Peyer's patch (tissue), 4 donors: ENCODE measurements at places on chromosomes 2 and 18.

- H3K4me1 ChIP-seq = no peaks in the 10 kb centered on the region
- H3K4me3 ChIP-seq = no peak overlapping the region
- H3K27me3 ChIP-seq = no peaks in the 10 kb centered on the region
- no peak for DNase-seq
- no peaks in the 10 kb centered on the region for H3K36me3 ChIP-seq
- H3K27ac ChIP-seq = no peak overlapping the region
Measured at GRCh38 chr2:200189964-200190363, 116.5 kb upstream of the SPATS2L start.

GRCh38 chr2:48699348-48699930 lies 56.1 kb downstream of the LHCGR start:
- no peak for DNase-seq
- no peak overlapping the region for H3K27ac ChIP-seq
- H3K27me3 ChIP-seq = no peaks in the 10 kb centered on the region
- H3K4me3 ChIP-seq = no peak overlapping the region
- H3K36me3 ChIP-seq = no peaks in the 10 kb centered on the region

- no peak overlapping the region for H3K4me3 ChIP-seq
- H3K27ac ChIP-seq = no peak overlapping the region
- no peaks in the 10 kb centered on the region for H3K4me1 ChIP-seq
- no peaks in the 10 kb centered on the region for H3K27me3 ChIP-seq
- H3K36me3 ChIP-seq = no peaks in the 10 kb centered on the region
Measured at GRCh38 chr2:102096103-102096502, 46.4 kb upstream of the IL1R1 start.

DNA sequence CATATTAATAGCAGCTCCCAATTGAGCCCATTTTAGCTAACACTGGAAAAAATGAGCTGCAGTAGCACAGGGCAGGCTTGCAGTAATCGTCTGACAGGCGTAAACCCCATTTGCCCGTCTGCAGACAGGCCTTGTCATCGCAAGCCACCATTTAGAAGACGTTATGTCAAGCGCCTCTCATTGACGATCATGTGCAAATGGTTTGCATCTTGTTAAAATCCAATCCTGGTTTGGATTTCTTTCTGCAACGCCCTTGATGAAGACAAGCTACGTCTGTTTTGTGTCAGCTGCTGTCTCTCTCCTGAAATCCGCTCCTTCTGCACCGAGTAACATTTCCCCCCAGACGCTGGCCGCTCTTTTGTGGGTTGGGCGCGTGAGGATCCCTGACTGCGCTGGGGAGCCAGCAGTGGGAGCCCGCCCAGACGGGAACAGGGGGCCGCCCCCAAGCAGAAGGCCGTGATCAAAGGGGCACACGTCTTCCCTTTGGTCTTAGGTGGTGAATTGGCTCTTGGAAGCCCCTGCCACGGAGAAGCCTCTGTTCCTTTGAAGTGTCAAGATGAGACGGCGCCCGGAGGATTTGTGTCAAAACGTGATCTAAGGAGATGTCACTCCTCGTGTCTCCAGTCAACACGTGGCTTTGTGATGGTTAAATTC lies 84.2 kb upstream of the GPC1 start:
- H3K27me3 ChIP-seq = no peaks in the 10 kb centered on the region
- H3K4me1 ChIP-seq = no peaks in the 10 kb centered on the region
- DNase-seq = peak; percentile 19
- no peaks in the 10 kb centered on the region for H3K36me3 ChIP-seq
- H3K27ac ChIP-seq = no peak overlapping the region
- H3K4me3 ChIP-seq = no peak overlapping the region

GRCh38 chr2:46875226-46875899 lies 40.2 kb downstream of the MCFD2 start:
- H3K4me1 ChIP-seq = no peaks in the 10 kb centered on the region
- no peak overlapping the region for H3K4me3 ChIP-seq
- no peaks in the 10 kb centered on the region for H3K27me3 ChIP-seq
- peak; percentile 17 for DNase-seq

DNA sequence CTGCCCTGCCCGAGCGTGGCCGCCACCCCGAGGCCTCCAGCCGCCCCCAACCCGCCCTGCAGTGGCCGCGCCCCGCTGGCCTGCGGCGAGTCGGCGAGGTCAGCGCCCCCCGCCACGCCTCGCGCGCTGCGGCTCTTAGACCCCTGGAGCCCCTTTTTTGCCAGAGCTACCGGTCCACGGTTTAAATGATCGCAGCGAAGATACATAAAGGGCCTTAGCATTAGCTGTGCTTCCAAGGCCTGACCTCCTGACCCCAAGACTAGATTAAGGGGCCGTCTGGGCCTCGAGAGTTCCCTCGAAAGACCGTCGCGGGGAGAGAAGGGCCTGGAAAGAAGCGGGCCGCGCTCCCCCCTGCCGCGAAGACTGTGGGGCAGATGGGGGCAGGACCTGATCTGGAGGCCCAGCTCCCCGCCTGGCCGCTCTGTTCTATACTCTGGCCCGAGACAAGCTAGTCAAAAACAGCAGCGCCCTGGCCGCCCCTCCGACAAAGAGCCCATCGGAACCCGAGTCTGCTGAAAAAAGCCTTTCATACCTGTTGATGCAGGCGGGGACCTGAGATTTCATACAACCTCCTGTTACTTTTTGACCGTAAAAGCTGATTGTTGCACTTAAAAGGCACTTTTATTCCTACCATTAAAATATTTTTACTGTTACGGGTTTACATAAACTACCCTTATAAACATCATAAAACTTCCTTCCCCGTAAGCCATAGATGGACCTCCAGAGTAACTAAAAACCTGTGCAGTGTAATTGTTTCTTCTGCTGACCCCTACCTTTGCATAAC lies 68.7 kb upstream of the PSMD14 start:
- H3K4me1 ChIP-seq = no peaks in the 10 kb centered on the region
- peak; percentile 46 for DNase-seq
- peak overlapping the region; percentile 74 for H3K4me3 ChIP-seq
- H3K27ac ChIP-seq = no peak overlapping the region

DNA sequence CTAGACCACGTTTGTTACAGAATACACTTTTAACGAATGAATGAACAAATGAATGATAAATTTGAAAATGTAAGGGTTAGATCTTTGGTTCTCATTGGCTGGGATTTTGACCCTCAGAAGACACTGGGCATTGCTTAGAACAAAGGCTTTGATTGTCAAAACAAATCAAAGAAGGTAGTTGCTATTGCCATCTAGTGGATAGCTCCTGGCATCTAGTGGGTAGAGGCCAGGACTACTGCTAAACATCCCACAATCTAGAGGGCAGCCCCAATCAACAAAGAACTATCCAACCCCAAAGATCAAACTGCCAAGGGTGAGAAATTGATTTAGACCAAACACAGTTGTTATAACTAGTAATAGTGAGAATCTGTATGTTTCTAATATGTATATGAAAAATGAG lies 552.3 kb downstream of the KCNJ3 start:
- H3K4me3 ChIP-seq = no peak overlapping the region
- H3K27ac ChIP-seq = no peak overlapping the region
- H3K27me3 ChIP-seq = no peaks in the 10 kb centered on the region
- no peaks in the 10 kb centered on the region for H3K4me1 ChIP-seq
